ENCODE measurements at places on chromosomes 5 and 9. TPM values are rescaled to one million over a fixed set of nuclear protein-coding genes. Genes with fewer than 3 reads are reported as not detected.

DNA sequence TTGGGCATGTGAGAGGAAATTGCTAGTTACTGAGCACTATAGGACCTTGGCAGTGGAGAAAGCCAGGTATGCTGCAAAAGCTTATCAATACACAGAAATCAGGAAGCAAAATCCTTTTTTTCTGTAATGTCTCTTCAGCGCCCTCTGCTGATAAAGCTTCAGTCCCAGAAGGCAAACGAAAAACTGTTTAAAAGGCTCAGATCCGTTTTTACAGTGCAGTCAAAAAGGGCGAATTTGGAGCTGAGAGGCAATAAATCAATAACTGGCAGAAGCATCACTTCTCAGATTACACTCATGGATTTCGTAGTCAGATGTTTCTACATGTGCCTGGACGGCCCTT lies 1.1 kb upstream of the MAN2A1 start:
- DNase-seq, result no peak

DNA sequence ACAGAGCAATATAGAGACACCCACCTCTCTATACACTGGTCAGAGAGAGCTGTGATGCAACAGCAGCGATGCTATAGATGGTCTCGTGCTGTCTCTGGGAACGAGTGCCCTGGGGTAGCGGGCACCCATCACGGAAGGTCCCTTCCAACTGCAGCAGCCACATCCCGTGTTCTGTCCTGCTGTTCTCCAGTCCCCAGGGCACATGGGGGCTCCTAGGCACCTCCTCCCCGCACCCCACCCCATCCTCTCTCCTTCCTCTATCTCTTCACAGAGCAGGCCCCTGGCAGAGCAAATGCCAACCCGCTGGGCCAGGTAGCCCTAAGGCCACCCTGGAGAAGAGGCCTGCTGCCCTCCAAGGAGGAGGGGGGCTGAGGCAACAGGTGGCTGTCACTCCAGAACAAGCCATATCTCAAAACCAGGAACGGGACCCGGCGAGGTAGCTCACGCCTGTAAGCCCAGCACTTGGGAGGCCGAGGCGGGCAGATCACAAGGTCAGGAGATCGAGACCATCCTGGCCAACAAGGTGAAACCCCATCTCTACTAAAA lies 8.2 kb downstream of the FIBCD1 start:
- DNase-seq, result no peak

- no peak for DNase-seq
These were observed 83.0 kb downstream of the SMC2 start for GRCh38 chr9:104177003-104177611.

DNA sequence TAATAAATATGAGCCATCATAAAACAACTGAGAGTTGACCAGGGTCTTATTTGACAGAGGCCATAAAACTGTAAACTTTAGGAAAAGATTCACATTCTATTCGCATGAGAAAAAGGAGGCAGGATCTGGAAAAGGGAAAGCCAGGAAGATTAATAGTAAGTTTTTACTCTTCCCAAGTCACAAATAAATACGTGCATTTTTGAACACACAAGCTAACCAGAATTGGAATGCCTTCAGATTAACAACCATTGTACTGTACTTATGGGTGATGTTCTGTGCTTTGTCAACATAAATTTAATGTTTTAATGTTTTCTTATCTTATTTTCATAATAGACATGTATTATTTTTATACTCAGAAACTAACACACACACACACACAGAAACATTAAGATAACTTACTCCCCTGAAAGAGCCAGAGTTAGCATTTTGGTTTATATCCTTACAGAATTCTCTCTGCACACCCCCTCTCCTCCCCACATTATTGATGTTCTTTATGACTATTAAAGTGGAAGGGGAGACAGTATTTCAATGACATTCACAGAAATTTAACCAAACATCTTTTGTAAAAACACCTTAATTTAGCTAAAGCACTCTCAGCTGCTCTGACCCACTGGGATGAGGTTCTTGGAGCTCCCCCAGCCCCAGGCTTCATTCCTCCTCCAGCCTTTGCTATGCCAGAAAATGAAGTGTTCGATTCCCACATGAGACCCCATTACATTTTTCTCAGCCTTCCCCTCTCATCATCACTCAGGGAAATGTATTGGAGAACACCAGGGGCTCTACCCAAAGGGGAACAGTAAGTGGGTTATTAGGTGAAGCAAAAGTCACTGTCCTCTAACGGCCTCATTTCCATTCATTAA lies 155.5 kb downstream of the ESM1 start:
- DNase-seq, result no peak

- no peak for DNase-seq
These were observed 81.1 kb upstream of the RPS23 start for GRCh38 chr5:82359272-82359671.

- DNase-seq, result no peak
These were observed 271.9 kb downstream of the NSG2 start for GRCh38 chr5:174317256-174317894.

GRCh38 chr5:134975843-134976242 lies 8.1 kb downstream of the CATSPER3 start:
- no peak for DNase-seq

GRCh38 chr9:114697951-114698351 lies 16.0 kb upstream of the TEX48 start:
- DNase-seq, result no peak

DNA sequence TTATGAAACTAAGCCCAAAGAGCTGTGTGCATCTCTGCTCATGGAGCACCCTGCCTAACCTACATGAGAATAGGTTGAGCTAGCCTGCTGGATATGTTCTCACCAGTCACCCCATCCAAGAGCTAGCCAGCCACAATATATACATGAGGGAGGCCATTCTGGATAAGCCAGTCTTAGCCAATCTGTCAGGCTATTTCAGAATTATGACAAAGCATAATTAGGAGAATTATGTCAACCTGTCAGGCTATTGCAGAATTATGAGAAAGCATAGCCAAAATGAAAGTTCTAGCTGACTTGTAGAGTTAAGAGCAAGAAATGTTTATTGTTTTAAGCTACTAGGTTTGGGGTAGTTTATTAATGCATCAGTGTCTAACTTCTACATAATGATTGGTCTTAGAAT lies 189.8 kb downstream of the WDR70 start:
- DNase-seq, result no peak

DNA sequence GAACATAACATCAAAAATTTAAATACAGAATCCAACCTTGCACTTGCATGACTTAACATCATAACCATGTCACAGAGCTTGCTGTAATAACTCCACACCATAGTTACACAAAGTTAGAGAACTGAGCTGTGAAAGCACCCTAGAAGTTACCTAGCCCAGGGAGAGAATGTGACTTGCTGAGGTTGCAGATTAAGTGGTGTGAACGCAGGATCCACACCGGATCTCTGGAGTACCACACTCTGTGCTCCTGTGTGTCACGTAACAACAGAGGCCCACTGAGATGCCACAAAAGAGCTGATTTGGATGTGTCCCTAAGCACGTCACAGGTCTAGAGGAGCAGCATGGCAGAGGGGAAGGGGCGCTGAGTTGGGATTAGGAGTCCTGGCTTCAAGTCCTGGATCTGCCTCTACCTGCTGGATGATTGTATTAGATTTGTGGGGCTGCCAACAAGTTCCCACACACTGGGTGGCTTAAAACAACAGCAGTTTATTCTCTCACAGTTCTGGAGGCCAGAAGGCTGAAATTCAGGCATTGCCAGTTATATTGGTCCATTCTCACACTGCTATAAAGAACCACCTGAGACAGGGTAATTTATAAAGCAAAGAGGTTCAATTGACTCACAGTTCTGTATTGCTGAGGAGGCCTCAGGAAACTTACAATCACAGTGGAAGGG lies 213.3 kb upstream of the TBC1D2 start:
- DNase-seq, result no peak

DNA sequence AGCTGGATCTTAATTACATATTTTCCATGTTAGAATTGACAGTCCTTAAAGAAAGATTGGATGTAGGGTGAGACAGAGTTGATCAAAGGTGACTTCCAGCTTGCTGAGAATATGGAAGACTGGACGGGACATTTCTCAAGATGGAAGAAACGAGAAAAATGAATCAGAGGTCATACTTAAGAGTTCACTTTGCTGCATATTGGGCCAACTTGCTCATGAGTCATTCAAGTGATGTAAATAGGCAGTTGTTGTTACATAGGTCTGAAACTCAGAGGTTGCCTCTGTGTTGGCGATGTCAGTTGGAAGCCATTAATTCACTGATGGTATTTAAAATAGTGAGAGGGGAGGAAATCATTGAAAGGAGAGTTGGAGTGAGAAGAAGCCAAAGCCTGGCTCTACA lies 132.8 kb downstream of the CD180 start:
- no peak for DNase-seq

GRCh38 chr9:134640506-134641172 lies 964 bp upstream of the COL5A1 start:
- no peak for DNase-seq

DNA sequence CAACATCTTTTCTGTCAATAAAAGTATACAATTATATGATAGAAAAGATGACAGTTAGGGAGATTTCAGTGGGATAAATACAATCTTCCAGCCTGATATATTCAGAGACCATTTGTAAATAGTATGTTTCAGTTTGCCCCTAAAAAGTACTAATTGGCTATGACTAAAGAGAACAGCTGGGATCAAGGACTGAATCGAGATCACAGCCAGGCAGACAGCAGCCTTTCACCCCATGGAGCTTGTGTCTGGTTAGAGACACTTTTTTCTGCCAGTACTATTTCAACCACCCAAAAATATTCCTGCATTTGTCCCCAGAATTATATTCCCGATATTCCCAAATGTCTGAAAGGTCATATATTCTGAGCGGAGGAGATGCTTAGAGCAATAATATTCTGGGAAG lies 577.3 kb upstream of the TLE4 start:
- DNase-seq, result no peak

DNA sequence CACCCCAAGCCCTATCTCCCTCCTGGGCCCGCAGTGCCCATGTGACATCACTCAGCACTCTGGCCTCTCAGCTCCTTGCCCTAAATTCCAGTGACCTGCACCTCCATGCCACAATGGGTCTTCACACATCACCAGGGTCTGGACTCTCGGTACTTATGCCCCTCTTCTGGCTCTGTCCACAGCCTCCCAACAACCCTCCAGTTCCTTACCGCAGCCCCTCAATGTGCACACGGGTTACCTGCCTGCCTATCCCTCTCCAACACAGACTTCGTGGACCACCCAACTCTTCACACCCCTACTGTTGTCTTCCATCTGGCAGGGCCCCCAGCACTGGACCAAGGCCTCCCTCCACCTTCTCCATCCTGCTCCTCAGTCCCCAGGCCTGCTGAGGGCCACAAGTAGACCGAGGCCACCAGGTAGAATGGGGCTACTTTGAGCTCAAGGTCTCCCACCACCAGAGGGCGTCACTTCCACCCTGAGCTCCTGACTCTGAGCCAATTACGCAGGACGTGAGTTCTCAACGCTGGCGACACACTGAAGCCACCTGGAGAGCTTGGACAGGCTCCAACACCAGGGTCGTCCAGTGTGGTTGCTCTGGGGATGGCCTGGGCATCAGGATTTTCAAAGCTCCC lies 172.1 kb downstream of the GABBR2 start:
- DNase-seq, result no peak

- no peak for DNase-seq
These were observed 28.6 kb upstream of the IL13 start for GRCh38 chr5:132629230-132629944.

DNA sequence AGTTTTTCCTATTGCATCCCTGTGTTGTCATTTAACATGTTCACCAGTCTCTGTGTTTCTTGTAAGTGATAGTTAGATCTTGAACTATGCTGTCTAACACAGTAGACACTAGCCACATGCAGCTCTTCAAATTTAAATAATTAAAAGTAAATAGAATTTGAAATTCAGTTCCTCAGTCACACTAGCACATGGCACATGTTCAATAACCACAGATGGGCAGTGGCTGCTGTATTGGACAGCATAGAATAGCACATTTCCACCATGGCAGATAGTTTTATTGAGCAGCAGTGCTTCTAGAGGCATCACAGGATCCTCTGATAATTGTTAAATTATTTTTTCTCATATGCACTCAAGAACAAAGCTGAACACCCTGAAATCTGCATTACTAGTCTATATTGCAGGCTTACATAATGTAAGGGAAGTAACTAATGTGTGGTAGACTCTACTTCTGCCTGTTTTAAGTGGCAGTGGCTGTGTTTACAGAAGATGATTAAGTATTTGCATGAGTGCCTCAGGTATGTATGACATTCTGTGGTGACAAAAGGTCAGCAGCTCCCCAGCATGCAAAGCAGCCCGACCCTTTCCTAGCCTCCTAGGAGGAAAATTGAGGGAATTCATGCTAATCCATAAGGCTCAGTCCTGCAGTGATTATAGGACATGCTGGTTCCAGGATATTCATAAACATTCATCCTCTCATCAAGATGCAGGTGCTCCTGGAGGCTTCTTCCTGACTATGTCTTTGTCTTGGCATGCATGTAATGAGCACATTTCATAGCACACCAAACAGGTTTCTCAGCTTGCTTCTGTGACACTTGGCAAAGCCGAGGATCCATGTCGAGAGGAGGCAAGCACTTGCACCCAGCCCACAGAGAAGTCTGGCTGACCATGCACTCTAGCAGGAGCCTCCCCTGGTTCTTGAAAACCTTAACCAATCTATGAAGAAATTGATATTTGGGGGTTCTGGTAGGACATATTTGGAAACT lies 45.5 kb downstream of the SH3RF2 start:
- no peak for DNase-seq

DNA sequence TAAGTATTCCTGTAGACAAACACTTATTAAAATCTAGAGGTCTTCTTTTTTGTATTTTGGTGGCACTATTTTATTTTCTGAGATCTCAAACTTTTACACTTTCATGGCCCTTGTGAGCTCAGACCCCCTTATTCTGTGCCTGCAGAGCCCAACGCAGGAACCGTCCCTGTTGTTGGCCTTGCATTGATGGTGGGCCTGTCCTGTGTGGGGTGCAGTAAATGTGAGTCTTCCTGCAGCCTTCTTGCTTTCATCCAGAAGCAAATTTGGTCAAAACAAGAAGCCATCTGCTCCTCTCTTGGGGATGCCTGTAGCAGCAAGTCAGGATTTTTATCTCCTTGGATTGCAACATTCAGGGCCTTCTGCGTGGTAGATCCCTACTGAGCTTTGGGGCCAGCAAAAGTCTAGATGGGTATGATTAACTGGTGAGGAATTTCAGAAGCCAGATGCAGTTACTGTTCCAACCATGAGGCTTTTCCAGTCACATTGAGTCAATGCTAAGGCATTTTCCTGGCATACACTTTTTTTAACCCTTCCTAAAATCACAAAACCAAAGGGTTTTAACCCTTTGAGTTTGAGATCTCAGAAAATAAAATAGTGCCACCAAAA lies 31.7 kb downstream of the BASP1 start:
- DNase-seq, result no peak

The IFNA13 gene
- polyA plus RNA-seq, result not detected

The GMCL2 gene
- not detected for polyA plus RNA-seq

The HRCT1 gene
- 0.35 TPM for polyA plus RNA-seq

The HCN1 gene
- 0.04 TPM for polyA plus RNA-seq

The PCDHA3 gene
- polyA plus RNA-seq, result 0.25 TPM

Data from right renal pelvis (tissue), 4 donors.